ENCODE measurements at places on chromosomes 4 and X.
A peak's percentile ranks its signal among the peaks of the same experiment; 100 is the strongest.

GRCh38 chr4:126776361-126776760 is 856.4 kb upstream of the INTU start:
- DNase-seq = no peak

GRCh38 chr4:181796502-181796901 is 446.7 kb upstream of the TENM3 start:
- DNase-seq = no peak

DNA sequence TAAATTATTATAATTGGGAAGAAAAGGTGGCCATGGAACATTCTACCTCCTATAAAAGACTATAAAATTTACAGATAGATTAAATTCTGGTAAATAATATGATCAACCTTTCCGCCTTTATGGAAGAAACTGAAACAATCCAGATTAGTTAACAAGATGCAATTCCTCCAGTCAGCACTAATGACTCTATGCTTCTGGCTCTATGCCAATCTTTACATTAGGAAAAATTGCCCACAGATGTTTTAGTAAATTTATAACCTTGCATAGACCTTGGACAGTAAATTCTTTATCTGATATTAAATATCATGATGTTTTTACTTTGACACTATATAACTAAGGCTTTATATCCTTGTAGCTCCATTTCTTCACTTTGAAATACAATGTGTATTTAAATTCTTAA is 2302.5 kb downstream of the ARAP2 start:
- DNase-seq = peak; percentile 6

GRCh38 chr4:168353746-168354145 is 35.2 kb upstream of the DDX60 start:
- no peak for DNase-seq

DNA sequence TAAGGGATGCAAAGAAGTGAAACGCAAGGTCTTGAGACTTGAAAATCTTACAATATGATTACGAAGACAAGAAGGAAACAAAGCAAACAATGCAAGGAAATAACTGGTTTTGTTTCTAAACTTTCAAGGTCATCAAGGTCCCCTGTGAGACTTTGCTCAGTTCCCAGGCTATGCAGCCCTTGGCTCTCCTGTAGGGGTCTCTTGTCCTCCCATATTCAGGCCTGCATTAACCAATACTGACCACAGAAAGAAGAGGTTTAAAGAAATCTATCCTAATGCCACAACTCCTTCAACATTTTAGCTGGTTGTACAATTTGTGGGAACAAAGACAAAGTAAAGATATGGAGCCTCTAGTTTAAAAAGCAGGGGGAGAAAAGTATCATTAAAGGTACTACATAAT is 209.2 kb downstream of the LHFPL1 start:
- no peak for DNase-seq

GRCh38 chrX:81195712-81196111 is 6.0 kb downstream of the HMGN5 start:
- peak; percentile 1 for DNase-seq

GRCh38 chr4:145730026-145730425 is 50.1 kb downstream of the C4orf51 start:
- DNase-seq = no peak

DNA sequence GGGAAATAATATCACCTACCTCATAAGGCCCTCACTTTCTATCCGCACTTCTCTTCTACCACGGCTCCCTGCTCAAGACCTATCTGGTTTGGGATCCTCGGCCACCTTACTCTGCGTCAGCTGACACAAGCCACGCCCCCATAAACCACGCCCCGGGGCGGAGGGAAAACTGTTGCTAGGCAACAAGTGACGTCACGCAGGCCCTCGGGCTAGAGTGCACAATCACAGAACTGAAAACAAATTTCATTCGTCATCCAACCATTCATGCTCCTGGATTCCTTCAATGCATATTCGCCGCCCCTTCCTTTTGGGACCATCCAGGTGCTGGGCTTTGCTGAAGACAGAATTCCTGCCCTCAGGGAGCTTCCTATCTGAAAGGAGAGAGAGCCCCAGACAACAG is 66.3 kb downstream of the SMC1A start:
- no peak for DNase-seq

GRCh38 chr4:115360431-115360830 is 247.0 kb upstream of the NDST4 start:
- no peak for DNase-seq

- no peak for DNase-seq
Observed at GRCh38 chrX:117538178-117539089, 578.2 kb downstream of the KLHL13 start.

- DNase-seq = no peak
Observed at GRCh38 chrX:120736989-120737388, 107.1 kb upstream of the C1GALT1C1 start.

GRCh38 chr4:130985371-130985770 is 1889.4 kb downstream of the C4orf33 start:
- no peak for DNase-seq

GRCh38 chr4:1855333-1856070 is 454 bp downstream of the LETM1 start:
- DNase-seq = no peak

DNA sequence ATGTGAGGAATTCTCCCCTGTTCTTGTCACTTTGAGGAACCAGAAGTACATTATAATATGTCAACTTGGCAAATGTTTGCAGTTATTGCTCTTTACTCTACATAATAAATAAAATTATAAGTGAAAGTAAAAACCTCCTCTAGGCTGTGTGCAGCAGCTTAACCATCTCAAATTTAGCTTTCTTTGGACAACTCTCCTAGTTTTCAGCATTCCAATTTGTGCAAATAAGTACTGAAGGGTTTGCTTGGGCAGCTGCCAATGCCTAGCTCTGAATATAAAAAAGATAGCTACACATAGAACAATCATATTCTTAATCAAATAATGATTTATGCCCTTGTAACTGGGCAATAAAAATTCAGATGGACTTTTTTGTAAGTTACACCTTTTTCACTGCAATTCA is 82.5 kb downstream of the GASK1B start:
- no peak for DNase-seq

GRCh38 chr4:14299166-14299565 is 671.6 kb upstream of the BOD1L1 start:
- no peak for DNase-seq

Measured in NCI-H2171 (cell line).